HS-5 (cell line): ENCODE measurements at places on chromosomes 6 and 20.

DNA sequence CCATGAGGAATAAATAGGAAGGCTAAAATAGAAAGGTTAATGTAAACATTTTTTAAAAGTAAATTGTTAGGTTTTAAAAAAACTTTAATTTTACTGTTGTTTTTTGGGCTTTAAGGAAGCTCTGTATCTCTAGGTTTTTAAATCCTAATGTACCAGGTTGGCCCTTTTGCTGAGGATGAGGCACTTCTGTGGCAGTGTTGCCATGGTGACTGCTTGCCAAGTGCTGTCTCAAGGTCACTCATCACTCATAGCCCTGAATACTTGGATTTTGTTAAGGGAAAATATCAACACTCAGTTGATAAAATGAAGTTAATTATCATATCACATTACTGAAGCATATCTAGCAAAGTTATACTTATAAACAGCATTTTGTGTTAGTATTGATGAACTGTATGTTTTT is 50.2 kb downstream of the NCOA3 start:
- no peak for DNase-seq

- DNase-seq: peak; percentile 95
Observed at GRCh38 chr20:45104786-45105185, 3.9 kb upstream of the KCNS1 start.

DNA sequence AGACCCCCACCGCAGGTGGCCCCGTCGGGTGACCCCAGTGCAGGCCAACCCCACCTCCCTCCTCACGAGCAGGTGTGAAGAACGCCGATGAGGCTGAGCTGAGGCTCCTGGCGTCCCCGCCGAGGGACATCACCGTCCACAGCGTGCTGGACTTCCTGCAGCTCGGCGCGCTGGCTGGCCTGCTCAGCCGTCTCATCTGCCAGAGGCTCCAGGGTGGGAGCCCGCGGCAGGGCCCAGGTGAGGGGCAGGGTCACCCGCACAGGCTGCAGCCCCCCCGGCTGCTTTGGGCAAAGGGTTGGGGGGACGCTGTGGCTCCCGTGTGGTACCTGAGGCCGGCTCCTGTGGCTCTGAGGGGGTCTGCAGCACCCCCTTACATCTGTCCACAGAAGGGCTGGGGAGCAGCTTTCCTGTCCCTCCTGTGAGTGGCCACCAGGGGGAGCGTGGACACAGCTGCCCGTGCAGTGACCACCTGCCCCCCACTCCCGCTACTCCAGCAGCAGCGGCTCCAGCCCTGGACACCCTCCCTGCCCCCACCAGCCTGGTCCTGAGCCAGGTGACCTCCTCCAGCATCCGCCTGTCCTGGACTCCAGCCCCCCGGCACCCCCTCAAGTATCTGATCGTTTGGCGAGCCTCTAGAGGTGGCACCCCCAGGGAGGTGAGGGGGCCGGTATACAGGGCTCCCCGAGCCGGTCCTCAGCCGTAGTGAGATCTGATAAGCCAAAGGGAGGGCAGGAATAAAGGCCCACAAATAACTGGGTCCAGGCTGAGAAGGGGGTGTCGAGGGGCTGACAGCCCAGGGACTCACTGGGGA is 16.5 kb downstream of the COL20A1 start:
- no peak for DNase-seq

DNA sequence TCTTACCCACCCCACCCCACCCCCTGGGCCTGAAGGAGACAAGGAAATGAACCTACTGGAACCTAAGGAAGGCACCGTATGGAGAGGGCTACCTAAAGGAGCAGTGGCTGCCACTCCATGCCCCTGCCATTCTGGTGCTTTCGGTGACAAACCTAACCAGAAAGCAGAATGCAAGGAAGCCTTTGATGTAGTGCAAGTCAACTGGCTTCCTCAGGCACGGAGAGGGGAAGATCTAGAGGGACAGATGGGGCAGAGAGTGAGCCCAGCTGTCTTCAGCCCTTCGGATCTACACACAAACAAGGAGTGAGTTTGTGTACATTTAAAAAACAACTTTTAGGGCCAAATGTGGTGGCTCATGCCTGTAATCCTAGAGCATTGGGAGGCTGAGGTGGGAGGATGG is 39.5 kb downstream of the PPP1R16B start:
- no peak for DNase-seq

GRCh38 chr6:11616200-11616611 is 78.7 kb downstream of the TMEM170B start:
- peak; percentile 48 for DNase-seq

DNA sequence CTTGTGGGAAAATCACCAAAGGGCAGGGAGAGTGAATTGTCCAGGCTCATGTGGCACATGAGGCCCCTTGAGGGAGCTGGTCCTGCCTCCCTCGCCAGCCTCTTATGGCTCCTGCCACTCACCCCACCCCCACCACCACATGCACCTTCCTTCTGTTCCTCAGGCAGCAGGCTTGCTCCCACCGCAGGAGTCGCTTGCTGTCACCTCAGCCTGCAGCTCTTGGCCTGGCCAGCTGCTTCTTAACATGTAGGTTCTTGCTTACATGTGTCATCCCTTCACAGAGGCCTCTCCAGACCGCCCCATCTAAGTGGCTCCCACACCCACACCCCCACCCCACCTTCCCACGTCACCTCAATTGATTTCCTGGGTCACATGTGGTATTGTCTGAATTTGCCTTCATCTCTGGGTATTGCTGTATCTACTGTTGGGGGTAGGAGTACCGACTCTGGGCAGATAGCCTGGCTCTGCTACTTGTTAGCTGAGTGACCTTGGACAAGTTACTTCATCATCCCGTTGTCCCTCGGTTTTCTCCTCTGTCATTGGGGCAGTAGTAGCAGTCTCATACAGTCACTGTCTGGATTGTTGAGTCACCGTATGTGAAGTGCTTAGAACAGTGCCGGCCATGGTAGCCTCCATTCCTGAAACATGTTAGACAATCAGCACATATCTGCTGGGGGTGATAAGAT is 41.7 kb downstream of the SLC9A8 start:
- DNase-seq: no peak

DNA sequence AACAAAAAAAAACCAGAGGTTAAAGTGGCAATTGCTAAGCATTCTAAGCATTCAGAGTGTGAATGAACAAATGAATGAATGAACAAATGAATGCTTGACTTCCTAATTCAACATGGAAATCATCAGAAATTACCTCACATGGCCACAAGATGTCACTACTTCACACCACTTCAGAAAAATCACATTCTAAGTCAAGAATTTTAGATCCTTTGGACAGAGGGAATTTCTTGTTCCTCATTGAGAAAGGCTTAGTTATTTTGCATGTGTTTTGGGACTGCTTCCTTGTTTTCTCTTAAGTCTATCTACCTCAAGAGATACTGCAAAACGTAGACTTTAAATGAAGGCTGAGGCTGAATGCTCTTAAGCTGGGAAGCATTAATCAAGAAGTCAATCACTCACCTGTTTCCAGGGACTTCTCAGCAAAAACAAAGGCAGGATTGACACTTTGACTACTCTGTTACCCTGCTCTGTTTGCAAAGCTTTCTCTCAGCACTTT is 120.2 kb downstream of the MBOAT1 start:
- peak; percentile 32 for DNase-seq

DNA sequence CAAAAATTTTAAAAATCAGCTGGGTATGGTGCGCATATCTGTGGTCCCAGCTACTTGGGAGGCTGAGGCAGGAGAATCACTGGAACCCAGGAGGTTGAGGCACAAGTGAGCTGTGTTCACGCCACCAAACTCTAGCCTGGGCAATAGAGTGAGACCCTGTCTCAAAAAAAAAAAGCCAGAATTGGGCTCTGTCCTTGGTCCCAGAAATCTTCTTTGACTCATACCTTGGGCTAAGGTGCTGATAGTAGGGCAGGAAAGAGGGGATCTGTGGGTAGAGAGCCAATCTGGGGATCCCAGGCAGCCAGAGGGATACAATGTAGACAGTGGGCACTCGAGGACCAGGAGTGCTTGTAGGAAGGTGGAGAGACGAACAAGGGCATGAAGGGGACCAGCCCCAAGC is 13.3 kb downstream of the ETV7 start:
- DNase-seq: no peak

GRCh38 chr6:118696271-118696670 is 44.9 kb upstream of the CEP85L start:
- DNase-seq: no peak

GRCh38 chr20:58056921-58057686 is 171.3 kb downstream of the ANKRD60 start:
- DNase-seq: no peak

DNA sequence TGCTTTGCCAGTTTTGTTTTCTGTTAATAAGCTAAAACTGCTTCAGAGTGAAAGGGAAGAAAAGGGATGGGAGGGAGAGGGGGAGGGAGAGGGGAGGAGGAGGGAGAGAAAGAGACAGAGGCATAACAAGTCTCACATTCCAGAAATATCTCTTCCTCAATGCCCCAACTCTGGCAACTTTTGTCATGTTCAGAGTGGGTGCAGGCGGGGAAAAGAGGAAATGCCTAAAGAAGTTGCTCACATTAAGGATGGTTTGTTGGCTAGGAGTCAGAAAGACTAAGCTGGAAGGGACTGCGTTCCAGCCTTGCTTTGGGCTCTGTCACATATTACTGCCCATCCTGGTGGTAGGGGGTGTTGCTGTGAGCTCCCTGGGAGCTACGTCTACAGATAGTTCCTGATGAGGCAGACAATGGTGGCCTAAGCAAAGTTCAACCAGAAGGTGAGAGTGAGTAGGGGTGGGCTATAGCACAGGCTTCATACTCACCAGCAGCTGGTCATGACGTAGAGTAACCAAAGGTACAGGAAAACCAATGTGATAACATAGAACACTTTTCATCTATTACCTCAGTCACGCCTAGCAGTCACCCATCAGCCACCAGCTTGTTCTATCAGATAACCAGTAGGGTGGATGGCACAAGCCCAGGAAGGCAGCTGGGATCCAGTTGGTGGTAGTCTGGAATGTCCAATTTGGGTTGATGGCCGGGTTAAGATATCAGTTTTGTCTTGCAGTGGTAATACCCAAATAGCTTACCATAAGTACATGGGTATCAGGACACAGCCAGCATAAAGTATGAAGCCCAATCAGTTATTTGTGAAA is 2.1 kb downstream of the TSPYL4 start:
- no peak for DNase-seq

- DNase-seq: no peak
Observed at GRCh38 chr6:80967609-80968008, 784.9 kb downstream of the TENT5A start.

GRCh38 chr6:116106146-116106545 is 5.5 kb downstream of the NT5DC1 start:
- no peak for DNase-seq

DNA sequence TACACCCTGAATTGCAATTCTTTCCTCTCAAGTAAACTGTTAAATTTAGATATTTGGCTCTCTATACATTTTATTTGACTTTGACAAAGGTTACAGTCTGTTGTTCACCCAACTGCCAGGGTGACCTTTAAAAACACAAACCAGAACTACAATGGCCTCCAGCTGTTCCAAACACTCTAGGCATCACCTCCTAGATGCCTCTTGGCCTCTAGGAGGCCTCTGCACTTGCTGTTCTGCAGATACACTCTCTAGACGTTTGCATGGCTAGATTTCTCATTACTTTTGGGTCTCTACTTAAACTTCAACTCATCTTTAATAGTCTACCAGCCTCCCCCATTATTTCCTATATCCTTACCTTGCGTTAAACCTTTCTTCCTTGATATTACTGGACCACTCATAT is 102.8 kb upstream of the BEND3 start:
- no peak for DNase-seq

GRCh38 chr6:158040051-158040803 is 58.6 kb downstream of the SYNJ2 start:
- peak; percentile 95 for DNase-seq

DNA sequence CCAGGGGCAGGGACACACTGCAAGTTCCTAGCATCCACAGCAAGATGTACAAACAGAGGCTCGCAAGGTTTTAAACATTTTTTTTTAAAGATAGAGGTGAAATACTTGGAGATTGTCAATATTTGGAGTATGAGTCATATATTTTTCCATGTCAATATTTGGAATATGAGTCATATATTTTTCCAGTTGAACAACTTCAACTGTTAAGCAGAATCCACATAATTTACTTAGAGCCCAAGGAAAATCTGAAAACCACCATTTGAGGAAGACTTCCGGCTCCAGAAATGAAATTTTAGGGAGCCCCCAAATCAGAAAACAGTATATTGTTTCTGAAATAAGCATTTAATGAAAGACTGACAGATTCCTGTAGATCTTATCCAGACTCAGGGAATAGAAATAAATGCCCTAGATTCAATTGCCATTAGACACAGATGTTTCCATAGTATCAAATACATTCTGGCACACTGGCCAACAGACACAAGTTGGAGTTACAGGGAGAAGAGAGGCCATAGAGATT is 51.6 kb upstream of the FAM184A start:
- DNase-seq: peak; percentile 74

DNA sequence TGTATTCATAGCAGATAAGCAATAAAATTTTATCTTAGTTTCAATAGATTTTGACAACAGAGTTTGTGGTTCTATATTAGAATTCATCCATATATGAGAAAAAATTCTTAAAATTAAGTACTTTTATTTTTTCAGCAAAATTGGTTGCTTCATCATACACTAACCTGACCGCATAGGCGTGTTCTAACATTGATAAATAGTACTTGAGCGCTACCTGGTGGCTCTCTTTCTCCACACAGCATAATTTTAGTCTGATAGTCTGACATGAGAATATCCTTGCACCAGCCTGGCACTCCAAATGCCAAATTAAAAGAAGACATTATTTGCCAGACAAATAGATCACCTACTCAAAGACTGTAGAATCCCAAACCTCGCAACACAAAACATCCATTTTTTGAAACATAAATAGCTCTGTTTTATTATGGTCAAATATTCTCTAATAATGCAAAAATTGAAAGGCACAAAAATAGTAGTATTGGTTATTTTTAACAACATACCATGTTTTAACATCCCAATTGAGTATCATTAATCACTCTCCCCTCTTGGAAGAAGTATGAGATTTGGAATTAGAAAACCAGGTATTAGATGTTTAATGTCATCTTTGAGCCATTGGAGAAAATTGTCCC is 33.0 kb upstream of the FILIP1 start:
- peak; percentile 52 for DNase-seq

GRCh38 chr6:109051301-109052017 is 43.2 kb downstream of the SESN1 start:
- no peak for DNase-seq

DNA sequence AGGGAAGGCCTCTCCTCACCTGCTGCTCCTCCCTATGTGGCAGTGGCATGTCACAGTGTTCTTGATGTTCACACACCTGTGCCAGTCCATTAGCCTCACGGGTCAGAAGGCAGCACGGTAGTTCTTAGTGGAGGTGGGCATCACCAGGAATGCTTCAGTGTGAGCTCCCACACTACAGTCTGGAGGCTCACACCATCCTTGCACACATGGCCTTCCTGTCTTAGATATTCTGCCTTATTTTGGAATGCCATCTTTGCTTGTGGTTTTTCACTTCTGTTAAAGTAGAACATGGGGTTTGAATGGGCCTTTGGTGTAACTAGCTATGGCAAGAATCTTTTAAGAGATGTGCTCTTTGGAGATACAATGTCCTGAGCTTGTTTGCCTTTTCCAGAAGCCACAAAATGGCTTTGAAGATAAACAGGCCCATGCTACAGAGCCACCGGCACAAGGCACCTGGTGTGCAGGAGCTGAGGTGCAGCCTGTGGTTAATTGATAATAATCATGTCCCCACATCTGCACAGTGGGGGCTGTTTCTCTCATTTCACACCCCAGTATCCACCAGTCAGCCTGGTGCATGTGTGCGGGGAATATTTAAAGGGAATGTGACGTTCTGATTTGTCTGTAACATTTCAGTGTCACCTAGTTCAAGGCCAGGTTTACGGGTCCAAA is 3.2 kb upstream of the SLC17A9 start:
- no peak for DNase-seq
